ENCODE measurements at places on chromosomes 1 and 21.

DNA sequence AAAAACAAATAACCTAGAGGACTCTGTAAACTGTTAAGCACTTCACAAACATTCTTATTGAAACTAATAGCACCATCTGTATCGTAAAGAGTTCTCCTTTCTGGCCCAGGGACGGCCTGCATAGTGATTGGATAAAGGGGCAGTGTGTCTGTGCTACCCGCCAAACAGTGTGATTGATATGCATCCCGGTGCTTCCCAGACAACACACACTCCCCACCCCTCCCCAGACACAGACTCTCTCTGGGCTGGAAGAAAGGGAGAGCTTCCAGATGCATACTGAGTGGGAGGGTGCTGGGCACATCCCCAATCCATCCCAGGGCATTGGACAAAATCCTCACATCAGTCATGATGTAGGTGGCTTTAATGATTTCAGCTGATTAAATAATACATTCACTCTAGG is 3.7 kb downstream of the HSD11B1 start:
- no peak for DNase-seq

DNA sequence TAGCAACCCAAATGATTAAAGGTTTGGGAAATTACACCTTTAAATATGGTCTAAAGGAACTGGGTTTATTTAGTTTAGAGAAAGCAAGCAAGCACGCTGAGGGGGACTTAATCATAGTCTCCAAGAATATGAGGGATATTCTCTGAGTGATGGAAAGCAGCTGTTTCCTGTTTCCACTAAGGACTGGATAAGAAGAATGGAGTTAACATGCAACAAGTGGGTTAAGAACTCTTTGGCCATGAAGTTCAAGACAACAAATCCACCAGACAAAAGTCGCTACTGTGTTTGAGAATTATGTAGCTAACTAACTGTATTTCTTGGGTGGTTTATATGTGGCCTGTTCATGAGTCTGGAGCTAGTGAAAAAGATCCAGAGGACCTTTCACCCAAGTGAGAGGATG is 85.7 kb downstream of the TGFB2 start:
- DNase-seq: no peak

DNA sequence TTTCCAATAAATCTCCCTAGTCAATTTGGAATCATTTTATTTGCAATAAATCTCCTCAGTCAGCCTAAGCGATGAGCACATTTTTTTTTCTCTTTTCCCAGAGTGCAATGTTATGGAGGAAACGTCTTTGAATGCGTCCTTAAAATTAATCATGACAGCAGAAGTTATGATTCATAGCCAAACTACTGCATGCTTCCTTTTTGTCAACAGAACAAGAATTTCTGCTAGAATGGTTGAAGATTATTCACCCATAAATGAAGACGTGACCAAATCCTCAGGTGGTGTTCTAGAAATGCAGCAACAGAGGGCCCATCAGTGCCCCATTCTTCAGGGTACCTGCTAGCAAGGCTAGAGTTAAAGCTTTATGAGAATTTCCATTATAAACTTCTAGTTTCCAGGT is 407.9 kb upstream of the PKN2 start:
- no peak for DNase-seq

GRCh38 chr1:116586741-116587143 is 15.9 kb upstream of the CD58 start:
- DNase-seq: no peak

GRCh38 chr1:157106813-157107189 is 7.2 kb upstream of the ETV3L start:
- DNase-seq: no peak

- no peak for DNase-seq
These were observed 214.4 kb downstream of the NRIP1 start for GRCh38 chr21:14850394-14850793.
